ENCODE measurements at places on chromosomes 7 and 10.

GRCh38 chr7:51027106-51027934, 244.6 kb upstream of the GRB10 start:
- no peak for DNase-seq

GRCh38 chr10:8913720-8914119, 859.2 kb downstream of the GATA3 start:
- DNase-seq = no peak

DNA sequence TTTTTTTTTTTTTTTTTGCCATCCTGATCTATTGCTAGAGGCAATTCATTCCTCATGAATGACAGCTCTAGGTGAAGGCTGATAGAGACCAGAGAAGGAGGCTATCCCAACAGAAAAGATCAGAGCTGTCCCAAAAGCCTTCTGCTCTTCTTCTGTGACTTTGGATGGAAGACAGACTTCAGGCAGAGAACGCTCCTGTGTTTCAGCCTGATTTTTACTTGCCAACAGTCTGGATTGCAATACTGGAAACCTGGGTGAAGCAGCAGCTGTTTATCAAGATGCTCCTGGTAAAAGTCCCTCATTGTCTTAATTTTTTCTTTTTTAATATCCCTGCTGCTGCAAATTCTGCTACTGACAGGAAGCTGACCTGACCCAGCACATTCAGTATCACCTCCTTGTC, 219.5 kb downstream of the CCDC3 start:
- DNase-seq = no peak

- DNase-seq = no peak
Measured at GRCh38 chr7:27684491-27684890, 21.8 kb upstream of the HIBADH start.

DNA sequence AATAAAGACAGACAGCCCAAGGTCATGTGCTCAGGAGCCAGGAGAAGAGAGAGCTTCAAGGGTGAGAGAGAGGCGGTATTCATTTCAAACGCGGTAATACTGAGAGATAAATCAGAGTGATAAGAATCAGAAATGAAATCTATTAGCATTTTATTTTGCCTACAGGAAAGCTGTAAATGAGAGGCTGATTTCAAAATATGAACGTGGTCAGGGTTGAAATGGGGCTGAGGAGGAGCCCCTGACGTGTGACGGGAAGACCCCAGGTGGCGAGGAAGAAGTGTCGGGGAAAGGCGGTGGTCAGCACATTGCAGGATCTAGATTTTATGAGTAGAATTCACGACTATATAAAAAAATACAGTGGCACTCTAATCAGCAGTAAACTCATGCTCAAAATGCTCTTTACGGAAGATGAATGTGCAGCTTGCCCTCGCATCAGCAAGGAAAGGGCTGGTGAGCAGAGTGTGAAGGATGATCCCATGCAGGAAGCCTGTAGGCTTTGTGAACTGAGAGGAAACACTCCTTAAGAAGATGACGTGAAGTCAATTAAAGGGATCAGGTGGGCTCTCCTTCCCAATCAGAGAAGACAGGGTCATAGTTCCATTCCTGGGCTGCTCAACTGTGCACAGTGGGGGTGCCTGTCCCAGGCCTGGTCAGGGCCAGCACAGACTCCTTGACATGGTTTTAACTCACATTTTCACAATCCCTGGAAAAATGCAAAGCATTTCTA, 360.2 kb downstream of the PTPRN2 start:
- no peak for DNase-seq

DNA sequence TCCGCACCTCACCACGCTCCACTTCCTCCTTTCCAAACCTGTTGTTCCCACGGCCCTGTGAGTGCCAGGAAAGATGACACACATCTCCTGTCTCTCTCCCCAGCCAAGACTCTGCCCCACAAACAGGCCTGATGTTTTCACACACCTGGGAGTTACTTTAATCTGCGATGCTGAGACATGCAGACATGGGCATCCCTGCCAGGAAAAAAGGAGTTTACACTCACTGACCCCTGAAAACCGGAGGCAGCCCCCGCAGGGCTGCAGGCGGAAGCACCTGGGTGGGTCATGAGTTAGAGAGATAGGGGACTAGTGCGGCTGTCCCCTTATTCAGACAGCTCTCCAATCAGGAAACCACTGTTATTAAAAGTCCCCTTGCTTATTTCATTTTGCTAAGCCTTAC, 106.4 kb upstream of the CARD11 start:
- no peak for DNase-seq

- DNase-seq = no peak
Measured at GRCh38 chr7:74105992-74106391, 22.4 kb downstream of the LIMK1 start.

GRCh38 chr7:2821842-2822507, 22.1 kb downstream of the GNA12 start:
- DNase-seq = no peak

GRCh38 chr10:105154736-105155135, 513.6 kb downstream of the SORCS3 start:
- DNase-seq = no peak

DNA sequence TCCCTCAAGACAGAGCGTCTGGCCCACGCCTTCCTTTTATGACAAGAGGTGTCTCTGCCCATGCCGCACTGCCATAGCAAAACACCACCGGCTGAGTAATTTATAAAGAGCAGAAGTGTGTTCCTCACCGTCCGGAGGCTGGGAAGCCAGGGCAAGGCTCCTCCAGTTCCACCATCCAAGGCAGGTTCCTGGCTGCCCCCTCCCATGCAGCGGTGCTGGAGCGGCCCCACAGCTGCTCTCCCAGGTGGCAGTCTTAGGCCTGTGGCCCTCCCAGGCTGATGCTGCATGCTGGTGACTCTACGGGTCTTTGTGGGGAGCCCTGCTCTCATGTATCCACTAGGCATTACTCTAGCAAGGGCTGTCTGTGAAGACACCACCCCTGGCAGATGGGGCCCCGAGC, 113.1 kb downstream of the TCERG1L start:
- DNase-seq = no peak

- DNase-seq = no peak
Measured at GRCh38 chr7:159211540-159212182, 67.0 kb upstream of the VIPR2 start.

- no peak for DNase-seq
Measured at GRCh38 chr7:125195156-125195555, 265.5 kb upstream of the POT1 start.

- no peak for DNase-seq
Measured at GRCh38 chr10:5961405-5962100, 15.8 kb downstream of the IL15RA start.

GRCh38 chr10:85924382-85925102, 442.1 kb downstream of the GRID1 start:
- no peak for DNase-seq

DNA sequence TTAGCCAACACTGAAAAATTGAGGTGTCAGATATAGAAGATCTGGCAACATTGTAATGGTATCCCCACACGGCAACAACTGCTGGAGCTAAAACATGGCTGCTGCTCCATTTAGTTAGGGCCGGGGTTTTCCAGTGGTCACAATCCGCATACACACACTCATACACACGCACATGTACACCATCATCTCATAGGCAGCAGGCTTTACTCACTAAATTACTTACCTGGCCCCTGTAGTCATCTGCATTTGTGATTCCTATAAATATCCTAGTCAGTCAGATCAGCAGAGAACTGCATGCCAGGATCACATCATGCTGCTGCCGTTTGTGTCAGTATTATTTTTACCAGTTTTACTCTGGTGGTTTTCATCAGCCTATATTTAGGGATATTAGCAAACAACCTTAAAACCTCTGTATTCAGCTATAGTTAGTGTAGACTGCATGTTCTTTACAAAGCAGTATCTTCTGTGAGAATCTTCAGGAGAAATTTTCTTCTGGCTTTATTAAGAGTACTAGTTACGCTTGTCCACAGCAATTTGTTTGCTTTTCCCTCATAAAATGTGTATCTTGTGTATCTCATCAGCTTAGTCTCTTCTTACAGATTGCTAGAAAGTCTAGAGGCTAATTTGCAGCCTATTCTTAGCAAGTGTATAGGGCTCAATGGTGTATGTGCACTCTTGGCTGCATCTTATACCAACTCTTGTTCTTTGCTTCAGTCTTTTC, 38.3 kb upstream of the PTPN12 start:
- no peak for DNase-seq

DNA sequence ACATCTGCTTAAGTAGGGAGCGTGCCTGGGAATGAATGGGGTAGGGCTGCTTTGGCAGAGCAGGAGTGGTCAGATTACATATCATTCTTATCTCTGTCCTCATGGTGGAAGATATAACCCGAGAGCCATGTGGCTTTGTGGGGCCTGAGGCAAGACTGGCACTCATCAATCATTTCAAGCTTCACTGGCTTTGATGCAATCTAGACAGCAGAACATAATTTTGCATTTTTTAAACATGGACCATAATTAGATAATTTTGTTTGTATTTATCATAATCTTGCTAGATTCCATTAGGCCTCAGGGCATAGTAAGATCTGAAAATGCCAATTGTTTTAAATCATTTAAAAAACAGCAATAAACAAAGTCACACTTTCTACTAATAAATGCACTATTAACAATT, 480.3 kb downstream of the NXPH1 start:
- DNase-seq = no peak

GRCh38 chr7:7416031-7416858, 119.4 kb downstream of the COL28A1 start:
- DNase-seq = no peak

DNA sequence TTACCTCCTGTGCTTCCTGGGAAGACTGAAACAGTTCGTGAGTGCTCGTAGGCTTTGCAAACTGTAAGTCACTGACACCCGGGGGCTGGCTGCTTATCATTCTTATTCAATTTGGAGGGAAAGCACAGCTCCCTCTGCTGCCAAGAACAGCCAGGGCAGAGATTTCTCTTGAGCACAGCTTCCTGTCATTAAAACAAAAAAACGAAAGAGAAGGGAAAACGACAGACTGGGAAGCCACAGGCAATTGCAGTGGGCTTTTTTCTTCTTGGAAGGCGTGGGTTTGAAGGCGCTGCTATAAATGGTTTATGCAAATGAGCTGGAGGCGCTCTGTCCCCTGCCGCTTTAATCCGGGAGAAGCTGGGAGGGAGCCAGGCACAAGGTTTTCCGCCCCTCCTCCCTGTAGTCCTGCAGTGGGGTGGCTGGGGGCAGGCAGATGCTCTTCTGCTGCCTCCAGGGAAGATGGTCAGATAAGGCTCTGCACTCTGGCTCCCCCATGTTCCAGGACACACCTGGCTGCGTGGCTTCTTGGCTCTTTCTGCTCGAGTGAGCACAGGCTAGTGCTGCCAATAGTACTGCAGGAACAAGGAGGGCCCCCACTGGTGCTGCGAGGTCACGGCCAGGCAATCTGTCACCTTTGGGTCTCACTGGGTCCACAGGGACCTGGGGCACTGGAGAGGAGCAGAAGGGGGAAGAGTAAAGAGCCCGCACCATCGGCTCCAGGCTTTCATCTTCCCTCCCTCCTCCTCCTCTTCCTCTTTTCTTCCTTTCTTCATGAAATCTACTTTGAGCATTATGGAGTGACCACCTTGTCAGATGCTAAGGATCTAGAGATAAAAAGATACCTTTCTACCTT, 49.5 kb downstream of the NEURL1 start:
- peak; percentile 64 for DNase-seq

DNA sequence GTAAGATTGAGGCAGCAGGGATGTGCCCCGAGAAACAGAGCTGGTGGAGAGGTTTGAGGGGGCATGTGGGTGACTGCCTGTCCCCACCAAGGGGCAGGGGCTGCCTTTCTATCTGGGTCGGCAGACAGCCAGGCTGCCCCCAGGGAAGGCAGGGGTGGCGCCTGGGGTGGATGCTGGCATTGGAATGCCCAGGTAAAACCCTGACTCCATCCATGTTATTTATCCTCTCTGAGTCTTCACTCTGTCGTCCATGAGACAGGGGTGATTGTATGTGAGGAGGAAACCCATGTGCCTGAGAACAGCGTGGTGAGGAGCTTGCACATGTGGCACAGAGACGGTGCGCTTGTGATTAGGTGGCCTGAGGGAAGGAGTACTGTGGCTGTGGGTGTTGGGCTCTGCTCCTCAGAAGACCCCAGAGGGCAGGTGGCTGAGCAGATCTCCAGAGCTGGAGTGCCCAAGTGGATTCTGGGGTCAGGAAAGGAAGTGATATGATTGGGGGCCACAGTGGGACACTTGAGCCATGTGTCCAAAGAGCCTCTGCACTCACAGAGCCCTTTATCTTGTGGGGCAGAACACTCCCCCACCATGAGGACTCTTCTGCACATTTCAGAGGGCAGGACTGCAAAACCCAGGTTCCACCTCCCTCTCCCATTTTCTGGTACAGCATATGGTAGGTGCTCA, 100.4 kb upstream of the RET start:
- no peak for DNase-seq

- DNase-seq = no peak
Measured at GRCh38 chr7:98329791-98330373, 48.4 kb downstream of the BRI3 start.

GRCh38 chr7:929311-929711, 25.2 kb downstream of the ADAP1 start:
- DNase-seq = no peak

- no peak for DNase-seq
Measured at GRCh38 chr7:106893591-106893990, 28.5 kb downstream of the PIK3CG start.

- DNase-seq = no peak
Measured at GRCh38 chr10:69439350-69439739, 11.9 kb upstream of the TSPAN15 start.

- no peak for DNase-seq
Measured at GRCh38 chr7:77407906-77408305, 8.2 kb downstream of the GSAP start.

GRCh38 chr10:34228066-34228465, 587.0 kb downstream of the PARD3 start:
- DNase-seq = no peak

DNA sequence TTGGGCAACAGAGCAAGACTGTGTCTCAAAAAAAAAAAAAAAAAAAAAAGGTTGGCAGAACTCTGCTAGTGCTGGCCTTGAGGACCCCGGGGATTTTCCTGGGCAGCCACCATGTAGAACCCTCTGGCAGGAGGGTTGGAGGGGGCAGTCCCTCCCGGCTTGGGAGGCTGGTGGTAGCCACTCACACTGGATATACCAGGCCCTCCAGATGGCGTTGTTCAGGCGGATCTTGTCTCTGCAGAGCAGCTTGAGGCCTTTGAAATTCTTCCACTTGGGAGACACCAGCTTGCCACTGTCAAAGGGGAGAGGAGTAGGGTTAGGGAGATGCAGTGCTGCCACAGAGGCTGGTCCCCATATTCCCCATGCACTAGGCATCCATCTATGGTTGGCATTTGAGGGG, 8.4 kb downstream of the MLXIPL start:
- no peak for DNase-seq

DNA sequence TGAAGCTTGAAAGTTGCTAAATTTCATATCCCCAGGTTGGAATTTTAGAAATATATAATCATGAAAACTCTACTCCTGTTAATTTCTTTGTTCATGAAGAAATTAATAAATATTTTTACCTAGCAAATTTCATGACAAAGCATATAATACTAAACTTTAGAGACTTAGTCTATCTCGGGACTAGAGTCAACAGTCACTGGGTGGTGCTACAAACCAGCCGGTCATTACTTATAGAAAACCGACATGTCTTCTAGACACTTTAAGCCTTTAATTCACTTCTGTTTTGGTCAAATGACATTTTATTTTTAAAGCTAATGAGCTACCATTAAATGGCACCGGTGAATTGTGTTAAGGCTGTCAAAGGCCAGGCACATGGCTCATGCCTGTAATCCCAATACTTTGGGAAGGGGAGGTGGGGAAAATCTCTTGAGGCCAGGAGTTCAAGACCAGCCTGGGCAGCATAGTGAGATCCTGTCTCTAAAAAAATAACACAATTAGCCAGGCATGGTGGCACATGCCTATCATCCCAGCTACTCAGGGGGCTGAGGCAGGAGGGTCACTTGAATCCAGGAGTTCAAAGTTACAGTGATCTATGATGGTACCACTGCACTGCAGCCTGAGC, 270.1 kb downstream of the CACNA2D1 start:
- no peak for DNase-seq
